ENCODE measurements at places on chromosomes 3 and 15.

DNA sequence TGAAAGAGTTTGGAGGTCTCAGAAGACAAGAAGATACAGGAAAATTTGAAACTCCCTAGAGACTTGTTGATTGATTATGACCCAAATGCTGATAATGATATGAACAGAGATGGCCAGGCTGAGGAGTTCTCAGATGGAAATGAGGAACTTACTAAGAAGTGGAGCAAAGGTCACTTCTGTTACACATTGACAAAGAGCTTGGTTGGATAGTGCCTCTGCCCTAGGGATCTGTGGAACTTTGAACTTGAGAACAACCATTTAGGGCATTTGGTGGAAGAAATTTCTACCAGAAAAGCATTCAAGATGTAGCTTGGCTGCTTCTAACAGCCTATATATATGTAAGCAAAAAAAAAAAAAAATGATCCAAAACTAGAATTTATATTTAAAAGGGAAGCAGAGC, 48.9 kb upstream of the NAALADL2 start:
- no peak for DNase-seq

DNA sequence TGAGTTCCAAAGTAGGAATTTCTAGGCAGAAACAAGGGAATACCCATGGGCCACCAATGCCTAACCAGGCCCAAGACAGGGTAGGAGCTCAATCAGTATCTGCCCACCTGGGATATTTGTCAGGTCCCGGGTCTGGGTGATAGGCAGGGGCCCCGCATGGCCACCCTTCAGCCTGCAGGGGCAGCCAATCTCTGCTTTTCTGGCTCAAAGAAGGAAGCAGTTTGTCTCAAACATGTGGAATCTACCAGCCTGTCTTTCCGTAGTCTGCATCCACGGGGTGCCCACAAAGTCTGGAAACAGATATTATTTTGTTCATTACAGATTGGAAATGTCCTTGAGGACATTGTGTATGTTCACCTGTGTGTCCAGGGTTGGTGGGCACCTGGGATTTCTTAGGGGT, 56.2 kb downstream of the CEMIP start:
- DNase-seq: no peak

- no peak for DNase-seq
These were observed 73.5 kb downstream of the CLASP2 start for GRCh38 chr3:33644582-33644981.

GRCh38 chr15:74380361-74381189, 13.1 kb upstream of the CYP11A1 start:
- no peak for DNase-seq

DNA sequence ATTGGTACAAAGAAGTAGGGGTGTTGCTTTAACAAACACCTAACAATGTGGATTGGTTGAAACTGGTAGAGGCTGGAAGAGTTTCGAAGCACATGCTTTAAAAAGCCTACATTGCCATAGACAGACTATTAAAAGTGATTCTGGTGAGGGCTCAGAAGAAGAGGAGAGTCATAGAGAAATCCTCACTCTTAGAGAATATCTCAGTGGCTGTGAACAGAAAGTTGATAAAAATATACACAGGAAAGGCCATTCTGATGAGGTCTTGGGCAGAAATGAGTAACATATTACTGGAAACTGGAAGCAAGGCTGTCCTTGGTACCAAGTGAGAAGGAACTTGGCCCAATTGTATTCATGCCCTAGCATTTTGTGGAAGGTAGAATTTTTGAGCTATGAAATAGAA, 173.7 kb upstream of the CRBN start:
- DNase-seq: no peak

DNA sequence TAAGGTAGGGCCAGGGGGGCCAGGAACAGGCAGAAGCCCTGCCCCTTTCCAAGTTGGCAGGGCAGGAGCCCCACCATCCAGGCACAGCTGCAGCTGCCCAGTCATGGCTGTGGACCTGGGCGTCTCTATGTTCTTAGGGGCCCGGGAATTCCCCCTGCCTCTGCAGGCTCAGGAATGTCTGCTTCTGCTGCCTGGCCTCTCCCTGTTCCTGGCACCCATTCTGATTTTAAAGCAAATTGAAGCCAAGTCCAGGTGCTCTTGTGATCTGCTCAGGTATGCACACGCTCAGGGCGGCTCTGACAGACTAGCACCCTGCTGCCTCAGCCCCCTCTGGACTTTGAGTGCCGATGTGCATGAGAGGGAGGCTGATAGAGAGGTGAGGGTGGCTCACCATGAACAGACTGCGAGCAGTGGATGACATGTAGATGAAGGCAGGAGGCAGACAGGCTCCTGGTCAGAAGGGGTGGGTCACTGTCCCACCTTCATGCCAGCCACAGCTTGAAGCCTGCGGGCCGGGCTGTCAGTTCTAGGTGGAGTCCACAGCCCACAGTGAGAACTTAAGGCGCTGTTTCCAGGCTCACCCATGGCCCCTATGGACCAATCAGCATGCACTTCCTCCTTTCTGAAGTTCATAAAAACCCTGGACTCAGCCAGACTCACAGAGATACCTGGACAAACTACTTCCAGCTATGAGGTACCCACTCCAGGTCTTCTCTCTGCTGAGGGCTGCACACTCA, 747.8 kb upstream of the GBE1 start:
- no peak for DNase-seq

- DNase-seq: no peak
These were observed 67.4 kb upstream of the ZNF148 start for GRCh38 chr3:125442506-125442905.

DNA sequence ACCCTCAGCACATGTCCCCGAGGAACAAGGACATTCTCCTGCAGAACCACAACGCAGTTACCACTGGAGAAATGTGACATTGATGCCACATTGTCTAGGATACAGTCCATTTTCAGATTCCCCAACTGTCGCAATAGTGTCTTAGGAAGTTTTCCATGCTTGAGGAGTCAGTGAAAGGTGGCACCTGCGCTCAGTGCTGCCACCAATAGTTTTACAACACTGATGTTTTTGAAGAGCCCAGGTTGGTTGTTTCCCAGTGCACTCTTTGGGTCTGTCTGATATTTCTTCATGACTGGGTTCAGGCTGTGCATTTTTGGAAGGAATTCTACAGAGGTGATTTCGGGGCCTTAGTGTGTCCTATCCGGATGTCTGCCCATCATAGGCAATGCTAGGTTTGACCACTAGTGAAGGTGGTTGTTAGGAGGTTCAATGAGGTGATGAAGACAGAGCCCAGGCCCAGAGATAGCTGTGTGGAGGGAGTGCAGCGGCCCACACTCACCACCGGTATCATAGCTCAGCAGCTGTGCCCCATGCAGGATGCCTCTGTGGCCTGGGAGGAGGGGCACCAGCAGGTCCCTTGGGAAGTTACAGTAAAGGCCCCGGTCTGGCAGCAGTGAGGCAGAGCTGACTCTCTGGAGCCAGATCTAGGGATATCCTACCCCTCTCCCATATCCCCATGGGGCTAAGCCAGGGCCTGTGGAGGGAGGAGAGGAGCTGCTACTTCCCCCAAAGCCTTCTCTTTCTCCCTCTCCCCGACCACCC, 96.6 kb downstream of the DNAJB8 start:
- no peak for DNase-seq

DNA sequence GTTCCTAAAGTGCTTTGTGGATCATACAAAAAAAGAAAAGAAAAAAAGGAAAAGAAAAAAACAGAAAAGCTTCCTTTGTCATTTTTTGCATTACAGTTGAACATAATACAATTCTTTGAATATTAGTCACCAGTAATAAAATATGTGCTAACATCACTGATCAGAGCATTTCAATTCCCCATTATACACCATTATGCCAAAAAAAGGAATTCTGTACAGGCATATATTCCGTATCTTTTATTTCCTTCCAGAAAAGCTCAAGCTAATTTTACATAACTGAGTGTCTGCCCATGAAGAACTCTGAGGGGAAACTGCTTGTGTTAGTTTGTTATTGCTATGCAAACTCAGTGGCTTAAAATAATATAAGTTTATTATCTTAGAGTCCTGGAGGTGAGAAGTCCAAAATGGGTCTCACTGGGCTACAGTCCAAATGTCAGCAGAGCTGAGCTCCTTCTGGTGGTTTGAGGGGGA, 377.9 kb downstream of the GAP43 start:
- no peak for DNase-seq

GRCh38 chr15:85854345-85855097, 59.8 kb upstream of the KLHL25 start:
- DNase-seq: peak; percentile 25

DNA sequence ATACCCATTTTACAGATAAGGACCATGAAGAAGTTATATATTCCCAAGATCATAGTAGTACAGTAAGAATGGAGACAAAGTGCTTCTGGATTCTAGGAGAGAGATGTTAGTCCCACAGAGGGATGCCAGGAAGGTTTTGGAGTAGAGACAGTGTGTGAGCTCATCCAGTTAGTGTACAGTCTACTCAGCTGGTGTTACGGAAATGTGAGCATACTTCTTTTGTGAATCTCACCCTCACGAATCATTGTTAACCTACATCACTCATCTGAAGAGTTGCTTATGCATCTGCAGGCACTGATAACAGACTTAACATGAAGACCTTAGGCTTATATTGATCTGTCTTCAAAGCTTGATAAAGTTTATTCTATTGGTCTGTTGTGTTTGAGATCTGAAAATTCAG, 106.6 kb upstream of the PTPRG start:
- no peak for DNase-seq

GRCh38 chr3:186241910-186242821, 119.9 kb downstream of the DGKG start:
- DNase-seq: peak; percentile 5

- no peak for DNase-seq
These were observed 463.3 kb downstream of the MAGI1 start for GRCh38 chr3:65575376-65575840.

DNA sequence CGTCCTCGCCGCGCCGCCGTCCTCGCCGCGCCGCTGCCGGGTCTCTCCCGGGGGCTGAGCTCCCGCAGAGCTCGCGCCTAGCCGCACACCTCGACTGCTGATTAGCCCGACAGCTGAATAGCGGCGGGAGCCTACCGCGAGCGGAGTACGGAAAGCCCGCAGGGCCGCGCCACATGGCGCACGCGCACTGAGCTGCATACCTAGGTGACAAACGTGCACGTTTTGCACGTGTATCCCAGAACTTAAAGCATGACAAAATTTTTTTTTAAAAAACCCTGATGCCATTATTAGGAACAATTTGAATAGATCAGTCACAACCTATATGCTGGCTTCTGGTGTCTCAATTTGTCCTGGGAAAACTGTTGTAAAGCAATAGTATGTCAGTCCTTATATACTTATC, at the start of gene GOLGA8A:
GOLGA8A (minus strand) TSS at position 122 of the 400 bp plus-strand sequence. CDS start 48,117 bp downstream, outside the sequence.
- peak; percentile 23 for DNase-seq

- DNase-seq: no peak
These were observed 185.5 kb upstream of the ANKRD28 start for GRCh38 chr3:15983232-15983631.

GRCh38 chr3:48402907-48403306, 27.0 kb downstream of the PLXNB1 start:
- no peak for DNase-seq

DNA sequence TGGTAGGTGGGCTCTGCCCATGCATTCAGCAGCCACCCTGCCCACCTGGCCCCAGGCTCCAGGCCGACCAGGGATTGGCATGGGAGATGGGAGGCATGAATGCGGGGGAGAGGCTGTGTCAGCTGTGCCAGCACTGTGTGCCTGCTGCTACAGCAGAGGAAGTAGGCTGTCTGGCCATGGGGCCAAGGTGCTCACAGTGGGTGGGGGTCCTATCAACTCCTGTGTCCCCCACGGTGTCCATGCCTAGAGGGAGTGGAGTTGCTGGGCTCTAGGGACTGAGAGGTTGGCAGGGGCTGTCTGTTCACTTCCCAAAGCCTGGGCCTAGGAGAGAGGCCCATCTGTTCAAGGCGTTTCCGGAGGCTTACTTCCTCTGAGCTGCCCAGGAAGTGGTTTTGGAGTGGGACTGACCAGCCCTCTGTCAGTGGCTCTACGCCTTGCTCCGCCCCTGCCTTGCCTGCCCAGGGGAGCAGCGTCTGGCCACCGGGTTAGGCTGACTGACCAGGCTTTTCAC, 5.8 kb downstream of the PRKCD start:
- DNase-seq: no peak

DNA sequence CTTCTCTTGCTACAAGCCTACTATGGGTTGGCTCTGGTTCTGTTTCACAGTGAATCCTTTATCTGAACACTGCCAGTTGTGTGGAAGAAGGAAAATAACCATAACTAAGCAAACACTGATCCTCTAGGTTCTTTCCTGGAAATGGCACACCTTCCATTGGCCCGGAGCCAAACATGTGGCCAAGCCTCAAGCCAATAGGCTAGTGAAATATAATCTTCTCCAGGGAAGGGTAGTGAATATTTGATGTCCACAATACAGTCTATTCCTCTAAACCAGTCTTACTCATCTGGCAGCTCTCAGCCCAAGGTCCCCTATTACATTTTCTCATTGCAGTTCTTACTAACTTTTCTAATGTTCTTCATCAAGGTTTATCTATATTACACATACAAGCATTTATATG, 921.3 kb downstream of the TUSC7 start:
- DNase-seq: no peak

DNA sequence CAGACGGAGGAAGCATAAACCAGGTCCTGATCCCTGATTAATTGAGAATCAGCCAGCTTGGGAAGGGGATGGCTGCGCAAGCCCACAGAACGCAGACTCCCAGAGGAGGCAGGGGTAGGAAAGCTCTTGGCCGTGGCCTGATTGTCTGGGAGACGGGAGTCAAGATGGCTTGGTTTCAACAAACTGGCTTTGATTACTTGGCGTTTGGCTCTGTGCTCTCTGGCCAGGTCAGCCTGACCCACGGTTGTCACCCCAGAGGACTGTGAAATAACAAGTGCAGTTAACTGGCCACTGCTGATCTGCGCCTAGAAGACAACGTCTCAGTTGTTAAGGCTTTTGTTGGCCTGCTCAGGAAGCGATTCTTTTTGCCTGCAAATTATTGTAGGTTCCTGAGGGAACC, 387.0 kb upstream of the PROK2 start:
- no peak for DNase-seq

DNA sequence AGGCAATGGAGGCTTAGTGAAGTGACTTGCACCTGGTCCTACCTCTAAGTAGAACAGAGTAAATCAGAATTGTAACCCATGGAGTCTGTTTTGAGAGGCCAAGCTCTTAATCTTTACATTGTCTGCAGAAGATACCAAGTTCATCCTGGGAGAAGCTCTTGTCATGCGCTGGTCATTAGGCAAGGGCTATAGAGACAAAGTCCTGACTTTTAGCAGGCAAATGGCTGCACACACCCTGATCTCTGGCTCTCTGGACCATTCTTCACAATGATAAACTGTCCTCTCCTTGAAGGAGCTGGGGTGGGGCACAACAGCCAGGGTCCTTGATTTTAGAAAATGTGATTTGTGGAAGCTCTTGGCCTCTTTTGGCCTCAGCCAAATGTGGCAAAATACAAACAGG, 65.4 kb downstream of the MCTP2 start:
- DNase-seq: no peak

- DNase-seq: no peak
These were observed 7.1 kb upstream of the AP3S2 start for GRCh38 chr15:89900849-89901248.

DNA sequence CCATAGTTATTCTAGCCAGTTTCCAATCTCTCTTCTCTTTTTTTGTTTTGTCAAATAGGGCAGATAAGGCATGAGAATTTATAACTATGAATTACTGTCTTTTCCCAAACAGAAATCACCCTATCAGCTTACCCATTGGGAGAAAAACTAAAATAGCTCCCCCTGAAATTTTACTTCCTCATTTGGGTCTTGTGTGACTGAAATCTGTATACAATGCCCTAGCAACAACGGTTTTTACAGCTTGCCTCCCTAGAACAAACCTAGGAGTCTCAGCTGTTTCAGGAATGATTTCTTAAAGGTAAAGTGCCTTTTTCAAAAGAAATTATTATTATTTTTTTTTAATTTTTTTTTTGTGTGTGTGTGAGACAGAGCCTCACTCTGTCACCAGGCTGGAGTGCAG, 56.8 kb downstream of the CD86 start:
- no peak for DNase-seq

Measured in effector CD8-positive, alpha-beta T cell (primary cell).